ENCODE measurements at places on chromosomes 11 and 22.

DNA sequence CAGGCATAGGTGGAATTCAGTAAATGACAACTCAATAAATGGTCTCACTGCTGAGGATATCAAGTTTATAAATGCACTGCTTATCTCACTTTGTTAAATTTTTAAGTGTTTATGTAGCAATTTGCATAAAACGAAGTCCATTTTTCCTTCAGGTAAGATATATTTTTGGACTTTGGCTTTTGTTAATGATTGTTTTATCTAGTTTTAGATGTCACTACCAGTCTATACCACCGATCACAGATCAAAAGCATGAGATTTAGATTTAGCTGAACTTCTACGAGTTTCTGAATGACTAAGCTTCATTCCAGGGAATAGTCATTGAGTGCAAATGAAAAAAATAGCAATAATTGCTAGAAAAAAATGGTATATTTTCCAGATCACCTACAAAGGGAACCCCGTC lies 12.8 kb upstream of the SLC5A12 start:
- DNase-seq: no peak

- DNase-seq: no peak
These were observed 123.4 kb downstream of the CSNK2A3 start for GRCh38 chr11:11229647-11230046.

DNA sequence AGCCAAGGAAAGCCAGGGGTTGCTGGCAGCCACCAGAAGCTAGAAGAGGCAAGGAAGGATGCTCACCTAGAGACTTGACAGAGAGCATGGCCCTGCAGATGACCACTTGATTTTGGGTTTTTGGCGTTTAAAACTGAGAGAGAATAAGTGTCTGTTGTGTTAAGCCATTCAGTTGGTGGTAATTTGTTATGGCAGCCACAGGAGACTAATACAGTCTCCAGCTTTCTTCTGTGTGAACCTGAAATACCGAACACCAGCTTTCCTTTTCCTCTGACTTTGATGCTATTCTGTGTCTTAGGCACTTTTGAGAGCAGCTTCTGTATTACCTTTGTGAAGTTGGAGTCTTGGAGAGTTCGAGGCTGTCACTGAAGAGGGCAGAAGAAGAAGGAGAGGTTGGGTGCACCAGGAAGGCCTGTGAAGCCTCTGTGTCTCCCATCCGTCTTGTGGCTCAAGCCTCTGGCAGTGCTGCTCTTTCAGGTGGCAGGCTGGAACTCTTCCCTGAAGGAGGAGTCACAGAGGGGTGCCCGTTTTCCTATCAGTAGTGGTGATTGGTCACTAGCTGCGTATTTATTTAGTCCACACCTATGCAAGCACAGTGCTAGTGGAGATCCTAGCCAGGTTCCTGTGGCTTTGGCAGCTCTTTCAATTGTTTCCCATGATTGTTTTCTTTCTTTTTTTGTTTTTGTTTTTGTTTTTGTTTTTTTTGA lies 2.5 kb downstream of the TBC1D22A start:
- DNase-seq: no peak

DNA sequence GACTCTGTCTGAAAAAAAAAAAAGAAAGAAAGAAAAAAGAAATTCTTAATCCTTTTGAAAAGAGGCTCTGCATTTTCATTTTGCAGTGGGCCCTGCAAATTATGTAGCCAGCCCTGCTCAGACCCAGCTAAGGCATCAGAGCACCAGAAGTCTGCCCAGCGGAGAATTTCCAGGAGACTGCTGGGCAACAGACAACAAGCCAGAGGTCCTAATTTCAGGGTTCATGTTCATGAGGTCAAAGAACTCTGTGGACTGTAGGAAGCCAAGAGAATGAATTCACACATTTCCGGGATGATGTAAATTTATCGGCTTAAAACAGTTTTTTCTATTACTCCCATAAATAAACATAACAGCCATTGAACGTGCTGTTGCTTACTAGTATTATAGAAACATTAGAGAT lies 14.8 kb upstream of the RTCB start:
- DNase-seq: no peak

- no peak for DNase-seq
These were observed 3.7 kb upstream of the HSPA8 start for GRCh38 chr11:123065621-123066020.

DNA sequence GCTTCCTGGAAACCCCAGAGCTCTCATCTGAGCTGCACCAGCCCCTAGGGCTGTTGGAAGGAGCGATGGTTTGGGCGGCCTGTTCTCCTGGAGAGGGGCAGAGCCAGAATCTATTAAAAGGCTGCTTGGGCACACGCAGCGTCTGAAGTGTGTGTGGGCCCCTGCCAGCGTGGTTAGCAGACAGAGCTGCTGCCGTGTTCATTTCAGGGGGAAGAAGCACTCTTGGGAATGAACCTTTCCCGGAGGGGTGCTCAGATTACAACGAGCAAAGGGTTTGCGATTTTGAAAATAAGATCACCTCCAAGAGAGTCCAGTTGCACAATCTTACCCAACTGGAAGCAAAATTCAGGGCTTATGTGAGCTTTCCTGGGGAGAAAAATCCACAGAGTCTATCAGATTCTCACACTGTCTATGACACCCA lies 12.9 kb downstream of the ANO1 start:
- no peak for DNase-seq

GRCh38 chr11:132445859-132446291 lies 1075.5 kb downstream of the NTM start:
- DNase-seq: no peak

- DNase-seq: peak; percentile 20
These were observed 1511.1 kb downstream of the BRD1 start for GRCh38 chr22:48316257-48317250.

- DNase-seq: no peak
These were observed 1041.6 kb downstream of the BRD1 start for GRCh38 chr22:48785792-48786678.

- DNase-seq: no peak
These were observed 482.9 kb downstream of the OPCML start for GRCh38 chr11:133049244-133050019.

GRCh38 chr11:73983741-73984538 lies 1.3 kb upstream of the UCP2 start:
- DNase-seq: no peak

GRCh38 chr11:132579136-132579535 lies 953.2 kb downstream of the OPCML start:
- DNase-seq: no peak

- no peak for DNase-seq
These were observed 51.8 kb upstream of the TTC12 start for GRCh38 chr11:113262594-113262993.

- DNase-seq: no peak
These were observed 61.1 kb downstream of the FDX1 start for GRCh38 chr11:110490886-110491285.

DNA sequence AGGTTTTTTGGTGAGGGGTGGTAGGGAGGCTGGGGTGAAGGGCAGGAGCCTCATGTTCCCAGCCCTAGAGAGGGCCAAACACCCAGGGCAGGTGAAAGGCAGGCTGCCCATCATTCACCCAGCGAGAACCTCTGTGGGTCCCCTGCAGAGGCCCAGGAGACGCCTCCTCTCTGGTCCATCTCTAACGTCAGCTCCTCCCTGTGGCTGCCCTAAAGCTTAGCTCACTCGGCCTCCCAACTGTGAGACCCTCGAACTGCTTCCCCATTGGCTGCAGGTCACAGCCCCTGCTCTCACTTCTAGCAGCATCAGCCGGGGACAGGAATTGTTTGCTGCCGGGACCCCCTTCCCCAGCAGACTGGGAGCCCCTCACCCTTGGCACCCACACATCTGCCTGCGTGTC lies 615 bp upstream of the NFAM1 start:
- DNase-seq: no peak

- DNase-seq: no peak
These were observed 16.3 kb downstream of the SULT4A1 start for GRCh38 chr22:43845981-43846380.

DNA sequence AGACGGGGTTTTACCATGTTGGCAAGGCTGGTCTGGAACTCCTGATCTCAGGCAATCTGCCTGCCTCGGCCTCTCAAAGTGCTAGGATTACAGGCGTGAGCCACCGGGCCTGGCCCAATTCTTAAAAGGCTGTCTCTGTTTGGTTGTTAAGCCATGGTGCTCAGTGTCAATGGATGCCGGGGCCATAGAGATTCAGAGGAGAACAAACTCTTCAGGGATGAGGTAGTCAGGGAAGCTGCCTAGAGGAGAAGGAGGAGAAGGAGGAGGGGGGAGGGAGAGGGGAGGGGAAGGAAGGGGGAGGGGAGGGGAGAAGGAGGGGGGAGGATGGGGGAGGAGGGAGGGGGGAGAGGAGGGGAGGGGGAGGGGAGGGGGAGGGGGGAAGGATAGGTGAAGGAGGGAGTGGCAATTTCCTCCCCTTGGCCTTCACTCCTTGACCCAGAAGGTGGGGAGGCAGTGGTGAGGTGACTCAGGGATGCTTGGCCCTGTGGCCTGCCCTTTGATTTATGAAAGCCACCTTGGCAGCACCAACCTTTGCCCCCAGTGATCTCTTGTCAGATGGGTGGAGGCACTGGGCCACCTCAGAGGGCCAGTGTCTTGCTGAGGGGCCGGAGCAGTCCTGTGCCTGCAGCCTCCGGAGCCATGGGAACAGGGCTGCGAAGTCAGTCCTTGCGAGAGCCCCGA lies at the start of gene C11orf86:
TSS of gene C11orf86 (plus strand) at position 581 of the 681 bp plus-strand sequence. CDS start at position 640, 59 bp downstream.
- peak; percentile 67 for DNase-seq

DNA sequence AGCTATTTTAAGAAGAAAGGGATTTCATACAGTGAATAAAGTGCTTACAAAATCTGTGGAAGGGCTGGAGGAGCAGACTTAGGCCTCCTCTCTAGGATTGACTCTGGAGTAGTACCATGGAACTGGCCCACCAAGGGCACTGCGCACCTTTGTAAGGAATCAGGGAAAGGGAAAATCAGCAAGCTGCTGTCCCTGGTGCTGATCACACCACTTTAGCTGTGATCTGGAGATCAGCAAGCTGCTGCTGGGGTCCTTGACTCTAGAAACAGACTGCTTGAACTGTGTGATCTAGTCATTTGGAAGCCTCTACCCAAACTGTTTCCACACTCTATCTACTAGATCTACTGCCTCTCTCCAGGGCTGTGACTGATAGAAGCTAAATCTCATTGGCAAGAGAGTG lies 18.4 kb upstream of the TECTA start:
- DNase-seq: peak; percentile 66

DNA sequence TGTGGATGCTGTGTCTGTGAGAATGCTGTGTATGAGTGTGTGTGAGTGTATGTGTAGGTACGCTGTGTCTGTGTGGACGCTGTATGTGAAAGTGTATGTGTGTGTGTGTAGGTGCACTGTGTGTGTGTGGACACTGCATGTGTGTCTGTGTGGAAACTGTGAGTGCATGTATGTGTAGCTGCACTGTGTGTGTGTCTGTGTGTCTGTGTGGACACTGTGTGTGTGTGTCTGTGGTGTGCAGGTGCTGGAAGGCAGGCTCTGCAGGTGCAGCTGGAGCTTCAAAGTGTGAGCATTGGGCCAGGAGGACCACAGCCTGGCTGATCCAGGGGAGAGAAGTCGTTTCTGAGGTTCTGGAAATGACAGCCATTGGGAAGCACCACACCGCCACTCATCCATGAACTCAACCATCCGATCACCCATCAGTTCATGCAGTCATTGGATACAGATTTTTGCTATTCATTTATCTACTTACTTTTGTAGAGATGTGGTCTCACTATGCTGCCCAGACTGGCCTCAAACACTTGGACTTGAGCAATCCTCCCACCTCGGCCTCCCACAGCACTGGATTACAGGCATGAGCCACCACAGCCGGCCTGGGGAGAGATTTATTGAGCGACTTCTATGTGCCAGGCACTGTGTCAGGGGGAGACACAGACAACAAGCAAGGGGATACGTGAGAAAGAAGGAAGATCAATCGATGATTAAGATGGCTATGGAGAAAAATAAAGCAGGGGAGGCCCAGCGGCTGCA lies 9.6 kb downstream of the TRPM5 start:
- no peak for DNase-seq

DNA sequence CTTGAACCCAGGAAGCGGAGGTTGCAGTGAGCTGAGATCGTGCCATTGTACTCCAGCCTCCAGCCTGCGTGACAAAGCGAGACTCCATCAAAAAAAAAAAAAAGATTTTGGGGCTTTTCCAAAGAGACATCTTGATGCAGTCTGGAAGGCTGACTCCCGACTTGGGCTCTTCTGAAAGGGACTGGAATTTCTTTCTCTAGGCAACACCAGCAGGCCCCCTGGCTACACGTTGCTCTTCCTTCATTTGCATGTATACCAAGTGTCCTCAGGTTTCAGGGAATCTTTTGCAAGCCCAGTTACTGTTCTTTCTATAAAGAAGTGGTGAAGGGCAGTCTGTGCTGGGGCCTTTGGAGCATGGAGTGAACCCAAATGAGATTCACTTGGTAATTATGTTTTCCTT lies 211.0 kb downstream of the GRIK4 start:
- no peak for DNase-seq

- no peak for DNase-seq
These were observed 578 bp upstream of the PARVG start for GRCh38 chr22:44179989-44180705.

DNA sequence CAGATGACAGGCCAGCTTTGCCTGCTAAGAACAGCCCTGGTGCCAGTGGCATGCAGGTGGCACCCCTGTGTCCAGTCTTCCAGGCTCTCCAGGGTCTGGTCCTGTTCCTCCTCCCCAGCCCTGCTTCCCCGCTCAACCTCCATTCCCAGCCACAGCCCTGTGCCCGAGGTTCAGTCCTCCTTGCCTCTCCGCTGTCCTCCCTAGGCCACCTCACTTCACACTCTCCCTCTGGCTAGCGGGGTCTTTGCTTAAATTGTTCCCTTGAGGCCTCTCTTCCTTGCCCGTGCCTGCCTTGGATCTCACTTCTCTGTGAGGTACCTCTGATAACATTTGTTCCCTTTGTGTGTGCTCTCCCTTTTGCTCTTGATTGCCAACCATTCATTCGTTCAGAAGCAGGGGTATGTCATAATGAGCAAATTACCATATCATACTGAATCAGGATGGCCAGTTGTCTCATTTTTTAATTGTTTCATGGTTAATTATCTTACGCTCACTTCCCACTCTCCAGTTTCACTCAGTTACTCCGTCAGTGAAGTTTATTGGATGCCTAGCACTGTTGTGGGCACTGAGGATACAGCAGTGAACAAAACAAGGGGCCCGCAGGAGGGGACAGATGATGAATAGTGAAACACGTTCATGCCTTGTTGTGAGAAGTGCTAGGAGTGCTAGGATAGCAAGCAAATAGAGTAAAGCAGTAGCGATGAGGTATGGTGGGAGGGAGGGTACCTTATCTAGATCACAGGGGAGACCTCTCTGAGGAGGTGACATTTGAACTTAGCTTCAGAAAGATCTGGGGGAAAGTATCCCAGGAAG lies 7.4 kb downstream of the BMAL1 start:
- no peak for DNase-seq

GRCh38 chr11:102783720-102784119 lies 3.3 kb upstream of the MMP10 start:
- DNase-seq: no peak

GRCh38 chr11:106082096-106082495 lies 4.6 kb downstream of the AASDHPPT start:
- DNase-seq: no peak

DNA sequence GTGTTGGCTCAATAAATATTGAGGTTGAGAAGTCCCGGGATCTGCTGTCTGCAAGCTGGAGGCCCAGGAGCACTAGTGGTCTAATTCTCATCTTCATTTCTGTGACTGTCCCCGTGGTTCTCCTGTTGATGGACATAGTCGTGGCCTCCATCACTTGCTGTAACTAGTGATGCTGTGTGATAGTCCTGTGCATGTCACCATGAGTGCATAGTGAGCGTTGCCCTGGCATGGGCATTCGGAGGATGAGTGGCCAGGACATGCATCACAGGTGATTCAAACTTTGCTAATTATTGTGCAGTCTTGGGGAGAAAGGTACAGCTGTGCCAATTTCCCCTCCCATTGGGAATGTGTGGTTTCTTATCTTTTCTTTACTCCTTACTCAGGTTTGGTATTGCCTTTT lies 902.2 kb downstream of the BRD1 start:
- no peak for DNase-seq
